Vagina (tissue), 2 donors: ENCODE measurements at places on chromosomes 2 and 18.

- DNase-seq, result no peak
Observed at GRCh38 chr2:65024149-65024829, 31.9 kb upstream of the CEP68 start.

DNA sequence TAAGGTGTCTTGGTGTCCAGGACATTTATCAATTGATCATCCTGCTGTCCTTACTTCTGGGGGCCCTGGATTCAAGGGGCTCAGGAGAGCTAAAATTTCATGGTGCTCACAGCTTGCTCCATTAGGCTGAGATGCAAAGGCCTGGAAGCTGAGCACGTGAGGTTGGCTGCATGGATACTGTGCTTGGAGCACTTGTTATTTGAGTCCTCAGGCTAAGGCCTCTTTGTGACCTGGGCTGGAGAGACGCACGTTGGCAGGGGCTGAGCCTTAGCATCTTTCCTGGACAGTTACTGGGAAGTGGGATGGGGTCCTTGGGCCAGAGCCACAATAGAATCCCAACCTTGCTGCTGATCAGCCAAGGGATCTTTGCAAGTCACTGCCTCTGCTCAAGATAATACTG lies 151.2 kb upstream of the HS6ST1 start:
- DNase-seq, result peak; percentile 95

DNA sequence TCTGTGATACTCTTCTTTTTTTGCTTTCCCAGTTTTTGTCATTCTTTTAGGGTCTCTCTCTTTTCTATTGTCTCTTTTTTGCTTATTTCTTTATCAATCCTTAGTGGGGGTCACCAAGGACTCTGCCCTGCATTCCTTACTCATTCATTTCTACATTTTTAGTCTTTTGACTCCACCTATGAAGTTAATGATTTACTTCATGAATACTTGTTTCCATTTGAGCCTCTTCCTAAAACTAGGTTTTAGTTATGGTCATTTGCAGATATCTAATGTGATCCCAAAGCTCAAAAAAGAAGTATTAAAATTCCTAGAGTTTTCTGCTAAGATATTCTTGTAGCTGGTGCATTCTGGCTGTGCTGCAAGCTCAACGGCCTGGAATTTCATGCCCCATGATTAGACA lies 149.3 kb upstream of the AQP4 start:
- no peak for DNase-seq

GRCh38 chr18:6747646-6748045 lies 18.1 kb downstream of the ARHGAP28 start:
- no peak for DNase-seq

- DNase-seq, result no peak
Observed at GRCh38 chr2:97716695-97717612, 3.6 kb downstream of the ZAP70 start.

DNA sequence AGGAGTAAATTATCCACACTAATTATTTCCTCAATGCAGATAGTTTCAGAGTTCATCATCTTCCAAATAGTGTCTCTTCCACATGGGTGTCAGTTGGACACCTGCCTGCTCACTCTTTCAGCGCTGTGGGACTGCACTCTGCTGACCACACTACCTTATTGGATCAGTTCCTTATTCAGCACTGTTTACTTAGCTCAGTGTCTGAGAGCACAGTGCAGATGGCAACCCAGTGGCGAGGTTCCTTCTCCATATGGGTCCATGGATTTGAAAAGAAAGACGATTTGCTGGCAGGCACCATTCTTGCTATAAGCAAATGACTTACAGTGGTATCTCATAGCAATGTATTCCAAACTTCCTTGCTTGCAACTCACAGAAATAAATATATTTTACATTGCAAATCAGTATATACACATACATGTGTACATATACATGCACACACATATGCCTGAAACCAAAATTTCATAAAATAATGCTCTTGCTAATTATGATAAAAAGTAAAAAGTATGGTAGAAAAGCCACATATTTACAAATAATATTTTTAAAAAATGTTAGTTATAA lies 354.8 kb downstream of the INSIG2 start:
- no peak for DNase-seq

- DNase-seq, result no peak
Observed at GRCh38 chr2:68100189-68100588, 37.4 kb upstream of the C1D start.

GRCh38 chr2:241964133-241964532 lies 94.6 kb downstream of the RTP5 start:
- no peak for DNase-seq

DNA sequence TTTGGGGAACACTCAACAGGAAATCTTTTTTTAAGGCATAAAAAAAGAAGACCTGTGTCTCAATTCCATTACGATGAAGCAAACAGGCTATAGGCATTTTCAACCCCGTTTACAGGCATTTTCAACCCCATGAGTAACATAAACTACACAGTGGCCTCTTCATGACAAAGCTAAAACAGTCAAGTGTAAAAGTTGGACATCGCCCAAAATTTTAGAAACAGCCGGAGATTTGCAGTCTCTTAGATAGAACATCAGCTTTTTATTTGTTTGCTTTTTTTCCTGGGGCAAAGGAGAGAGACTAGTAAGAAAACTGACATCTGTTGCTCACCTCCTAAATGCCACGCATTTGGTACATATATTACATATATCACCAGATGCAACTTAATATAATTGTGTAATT lies 173.7 kb downstream of the CMPK2 start:
- DNase-seq, result no peak

GRCh38 chr2:170723446-170723958 lies 8.4 kb downstream of the SP5 start:
- no peak for DNase-seq

GRCh38 chr2:143889216-143889615 lies 630.7 kb downstream of the ZEB2 start:
- DNase-seq, result no peak

- DNase-seq, result no peak
Observed at GRCh38 chr2:228180181-228181097, 1.0 kb downstream of the SPHKAP start.

DNA sequence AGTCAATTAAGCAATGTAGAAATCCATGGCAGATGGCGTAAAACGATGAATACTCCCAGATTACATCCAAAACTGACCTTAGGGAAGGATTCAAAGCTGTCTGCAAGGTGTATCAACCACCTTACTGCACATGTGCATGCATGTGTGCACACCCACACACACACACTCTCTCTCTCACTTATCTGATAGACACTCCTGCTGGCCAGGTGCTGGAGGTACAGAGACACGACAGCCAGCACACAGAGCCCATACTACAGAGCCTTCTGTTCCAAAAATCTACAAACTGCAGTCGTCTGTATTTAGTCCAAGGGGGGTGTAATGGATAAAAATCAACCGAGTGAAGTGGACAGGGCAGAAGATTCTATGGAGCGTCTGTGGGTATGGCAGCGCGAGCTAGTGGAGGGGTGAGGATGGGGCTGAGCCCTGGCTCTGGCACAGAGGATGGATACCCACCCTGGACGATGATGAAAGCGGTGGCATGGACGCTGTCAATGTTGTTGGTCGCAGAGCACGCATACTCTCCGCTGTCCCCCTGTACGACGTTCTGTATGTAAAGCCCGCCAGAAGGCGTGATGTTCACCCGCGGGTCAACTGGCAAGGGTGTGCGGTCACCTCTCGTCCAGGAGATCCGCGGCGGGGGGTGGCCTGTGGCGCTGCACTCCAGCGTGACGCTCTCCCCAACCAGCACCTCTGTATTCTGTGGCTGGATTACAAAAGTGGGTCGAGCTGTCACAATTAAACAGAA lies 78.4 kb downstream of the PXDN start:
- DNase-seq, result peak; percentile 27

- DNase-seq, result no peak
Observed at GRCh38 chr2:48709096-48710034, 46.2 kb downstream of the LHCGR start.

- no peak for DNase-seq
Observed at GRCh38 chr18:51621113-51621863, 423.8 kb upstream of the MEX3C start.

DNA sequence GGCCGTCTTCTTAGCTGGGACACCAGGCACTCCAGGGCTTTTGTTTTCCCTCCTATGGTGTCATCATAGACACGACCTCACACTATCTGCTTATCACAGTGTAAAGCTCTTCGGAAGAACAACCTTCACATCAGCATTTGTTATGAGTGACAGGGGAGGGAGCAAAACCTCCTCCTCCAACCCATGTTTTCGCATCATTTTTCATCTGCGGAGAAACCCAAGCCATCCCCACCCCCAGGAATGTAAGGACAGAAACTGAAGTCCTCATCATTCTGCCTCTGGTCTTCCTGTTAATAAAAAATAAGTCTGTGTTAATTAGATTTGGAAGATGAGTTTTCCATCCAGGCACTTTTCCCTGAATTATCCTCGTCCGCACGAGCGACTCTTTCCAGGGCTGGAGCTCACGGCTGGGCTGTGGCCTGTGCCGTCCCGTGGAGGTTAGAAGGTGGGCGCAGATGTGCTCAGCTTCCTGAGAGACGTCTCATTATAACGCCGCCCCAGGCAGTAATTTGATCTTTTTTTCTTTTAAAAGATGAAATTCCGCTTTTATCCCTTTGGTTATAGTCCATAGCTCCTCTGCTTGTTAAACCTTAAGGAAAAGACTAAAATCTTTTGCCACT lies 101.6 kb upstream of the TMEM18 start:
- peak; percentile 55 for DNase-seq

DNA sequence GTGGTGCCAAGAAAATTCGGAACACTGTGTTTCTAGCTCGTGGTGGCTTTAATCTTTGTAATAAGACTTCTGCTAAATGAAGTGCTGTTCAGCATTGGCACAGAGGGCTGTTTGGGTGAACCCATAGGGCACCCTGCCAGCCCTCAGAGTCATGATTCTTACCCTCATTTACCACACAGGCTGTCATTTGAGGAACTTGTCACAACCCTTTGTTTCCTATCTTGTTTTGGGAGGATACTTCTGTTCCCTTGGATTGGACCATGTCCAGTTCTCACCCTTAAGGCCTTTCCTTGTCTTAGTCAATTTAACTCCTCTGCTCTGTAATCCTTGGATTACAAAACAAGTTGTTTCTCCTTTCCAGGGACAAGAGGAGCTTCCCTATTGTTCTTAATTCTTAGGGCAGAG lies 225.7 kb downstream of the MTX2 start:
- DNase-seq, result no peak

- peak; percentile 87 for DNase-seq
Observed at GRCh38 chr18:78238404-78239089, 741.1 kb upstream of the SALL3 start.

DNA sequence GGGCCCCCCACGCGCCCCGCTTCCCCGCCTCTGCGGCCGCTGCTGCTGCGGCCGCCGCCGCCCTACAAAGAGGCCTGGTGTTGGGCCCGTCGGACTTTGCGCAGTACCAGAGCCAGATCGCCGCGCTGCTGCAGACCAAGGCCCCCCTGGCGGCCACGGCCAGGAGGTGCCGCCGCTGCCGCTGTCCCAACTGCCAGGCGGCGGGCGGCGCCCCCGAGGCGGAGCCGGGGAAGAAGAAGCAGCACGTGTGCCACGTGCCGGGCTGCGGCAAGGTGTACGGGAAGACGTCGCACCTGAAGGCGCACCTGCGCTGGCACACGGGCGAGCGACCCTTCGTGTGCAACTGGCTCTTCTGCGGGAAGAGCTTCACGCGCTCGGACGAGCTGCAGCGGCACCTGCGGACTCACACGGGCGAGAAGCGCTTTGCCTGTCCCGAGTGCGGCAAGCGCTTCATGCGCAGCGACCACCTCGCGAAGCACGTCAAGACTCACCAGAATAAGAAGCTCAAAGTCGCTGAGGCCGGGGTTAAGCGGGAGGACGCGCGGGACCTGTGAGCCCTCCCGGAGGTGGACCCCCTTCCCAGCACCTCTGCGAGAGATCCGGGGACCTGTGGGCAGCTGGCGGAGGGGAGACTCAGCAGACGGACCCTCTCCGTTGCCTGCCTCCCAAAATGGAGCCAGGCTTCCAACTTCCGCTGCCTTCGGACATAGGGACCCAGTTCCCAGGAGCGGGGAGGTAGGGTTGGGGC lies 1.9 kb downstream of the SP5 start:
- no peak for DNase-seq

DNA sequence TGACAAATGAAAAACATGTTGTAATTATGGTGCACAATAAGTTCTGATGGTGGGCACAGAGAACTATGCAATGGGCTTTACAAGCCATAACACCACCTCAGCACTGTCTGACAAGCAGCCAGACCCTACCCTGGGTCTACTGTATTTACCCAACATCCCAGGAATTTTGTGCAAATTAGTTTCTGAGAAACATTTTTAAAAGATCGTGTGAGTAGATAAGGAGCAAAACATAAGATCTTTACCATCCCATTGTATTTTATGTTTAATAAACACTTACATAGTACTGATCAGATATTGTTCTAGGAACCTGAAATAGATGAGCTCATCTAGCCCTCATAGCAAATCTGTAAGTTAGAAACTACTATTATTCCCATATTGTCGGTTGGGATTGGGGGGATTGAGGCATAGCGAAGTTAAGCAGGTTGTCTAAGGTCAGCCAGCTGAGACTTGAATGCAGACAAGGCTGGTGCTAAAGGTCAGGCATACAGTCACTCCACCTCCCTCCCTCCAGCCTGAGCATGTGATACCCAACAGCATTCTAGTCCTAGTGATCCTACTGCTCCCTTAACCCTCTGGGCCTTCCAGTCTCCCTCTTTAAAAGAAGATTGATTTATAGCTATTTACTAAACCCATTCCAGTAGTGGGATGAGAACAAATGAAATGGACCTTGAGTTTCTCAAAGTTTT lies 67.4 kb upstream of the STAM2 start:
- no peak for DNase-seq

- DNase-seq, result no peak
Observed at GRCh38 chr2:129396980-129397599, 582.4 kb upstream of the RAB6C start.

GRCh38 chr2:99106913-99107312 lies 34.6 kb upstream of the C2orf15 start:
- DNase-seq, result no peak

GRCh38 chr18:35164133-35164532 lies 76.7 kb upstream of the ZNF397 start:
- no peak for DNase-seq

DNA sequence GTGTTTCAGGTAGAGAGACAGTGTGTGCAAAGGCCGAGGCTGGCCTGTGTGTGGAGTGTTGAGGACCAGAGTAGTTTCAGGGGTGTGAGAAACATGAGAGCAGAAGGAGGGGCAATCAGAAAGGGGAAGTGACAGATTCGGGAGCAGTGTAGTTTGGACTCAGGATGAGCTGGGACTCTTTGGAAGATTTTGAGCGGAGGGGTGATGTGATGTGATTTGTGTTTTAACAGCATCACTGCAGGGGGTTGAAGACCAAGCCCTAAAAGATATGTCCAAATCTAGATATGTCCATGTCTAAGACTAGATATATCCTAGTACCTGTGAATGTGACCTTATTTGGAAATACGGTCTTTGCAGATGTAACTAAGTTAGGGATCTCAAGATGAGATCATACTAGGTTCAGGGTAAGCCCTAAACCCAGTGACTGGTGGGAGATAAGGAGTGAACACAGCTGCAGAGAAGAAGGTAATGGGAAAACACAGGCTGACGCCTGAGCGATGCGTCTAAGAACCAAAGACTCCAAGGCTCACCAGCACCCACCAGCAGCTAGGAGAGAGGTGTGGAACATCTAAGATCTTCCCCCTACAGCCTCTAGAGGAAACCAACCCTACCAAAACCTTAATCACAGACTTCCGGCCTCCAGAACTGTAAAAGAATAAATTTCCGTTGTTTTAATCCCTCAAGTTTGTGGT lies 38.5 kb upstream of the MYO3B start:
- no peak for DNase-seq

- DNase-seq, result no peak
Observed at GRCh38 chr18:30044496-30044895, 998.0 kb downstream of the DSC3 start.
